CD8-positive, alpha-beta memory T cell (primary cell): ENCODE measurements at places on chromosomes 2 and 18. TPM values are rescaled to one million over a fixed set of nuclear protein-coding genes. Genes with fewer than 3 reads are reported as not detected.
A peak's percentile ranks its signal among the peaks of the same experiment; 100 is the strongest.

GRCh38 chr2:64639691-64640090 lies 14.0 kb downstream of the SERTAD2 start:
- no peaks in the 10 kb centered on the region for H3K27me3 ChIP-seq
- H3K4me1 ChIP-seq, result peaks cover 78% of the 10 kb centered on the region
- H3K36me3 ChIP-seq, result peaks cover 13% of the 10 kb centered on the region
- DNase-seq, result no peak

- H3K27ac ChIP-seq, result no peak overlapping the region
- H3K27me3 ChIP-seq, result no peaks in the 10 kb centered on the region
- H3K4me1 ChIP-seq, result peaks cover 28% of the 10 kb centered on the region
- no peak for DNase-seq
- H3K4me3 ChIP-seq, result no peak overlapping the region
These were observed 73.3 kb upstream of the KLF7 start for GRCh38 chr2:207238831-207239701.

Gene C2orf74
- 12.5 TPM for total RNA-seq

Gene HJURP
- total RNA-seq, result 37.9 TPM

GRCh38 chr2:152222975-152223637 lies 47.5 kb upstream of the STAM2 start:
- no peaks in the 10 kb centered on the region for H3K27me3 ChIP-seq
- no peak overlapping the region for H3K4me3 ChIP-seq
- H3K27ac ChIP-seq, result no peak overlapping the region
- no peaks in the 10 kb centered on the region for H3K4me1 ChIP-seq
- DNase-seq, result no peak
- H3K36me3 ChIP-seq, result no peaks in the 10 kb centered on the region

DNA sequence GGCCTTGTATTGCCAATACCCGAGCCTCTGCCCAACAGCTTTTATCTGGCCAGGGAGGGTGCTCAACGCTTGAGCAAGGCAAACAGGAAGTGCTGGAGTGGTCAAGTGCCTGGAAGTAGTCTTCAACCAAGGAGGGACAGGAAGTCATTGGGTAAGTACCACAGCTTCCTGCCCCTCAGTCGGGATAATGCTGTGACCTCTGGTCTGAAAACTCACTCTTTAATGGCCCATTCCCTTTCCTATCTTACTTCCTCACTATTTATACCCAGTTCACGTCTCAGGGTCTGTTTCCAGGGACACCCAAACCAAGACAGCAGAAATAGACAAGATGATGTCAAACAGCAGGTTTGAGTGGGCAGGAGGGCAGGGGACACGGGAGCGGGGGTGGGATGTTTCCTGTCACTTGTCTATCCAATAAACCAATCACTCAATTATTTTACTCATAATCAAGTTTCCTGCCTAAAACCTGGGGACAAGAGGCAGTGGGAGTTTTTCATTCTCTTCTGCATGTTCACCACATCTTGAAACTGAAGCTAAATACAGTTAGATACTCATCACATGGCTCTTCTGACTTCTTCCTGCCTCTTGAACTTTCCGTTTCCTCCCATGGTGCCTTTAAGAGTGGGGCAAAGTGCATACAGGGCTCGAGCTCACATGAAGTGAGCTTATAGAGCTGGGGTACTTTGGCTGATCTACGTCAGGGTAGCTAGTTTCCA lies 68.9 kb upstream of the CAB39 start:
- no peak overlapping the region for H3K27ac ChIP-seq
- H3K27me3 ChIP-seq, result no peaks in the 10 kb centered on the region
- peak; percentile 22 for DNase-seq

DNA sequence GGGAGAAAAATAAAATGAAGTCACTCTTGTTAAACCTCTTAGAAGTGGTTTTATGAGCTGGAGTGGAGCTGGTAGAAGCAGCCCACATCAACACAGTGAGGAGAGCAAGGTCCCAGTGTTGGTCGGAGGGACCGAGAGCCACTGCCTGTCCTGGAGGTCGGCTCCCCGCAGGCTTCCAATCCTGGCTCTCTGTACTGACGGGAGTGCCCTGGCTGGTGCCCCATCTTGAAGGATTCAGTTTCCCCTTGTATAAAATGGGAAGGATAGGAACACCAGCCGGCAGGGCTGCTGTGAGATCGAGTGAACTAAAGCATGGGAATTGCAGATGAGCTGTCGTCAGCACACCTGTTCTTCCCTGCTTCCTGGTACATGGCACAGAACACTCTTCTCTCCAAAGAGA lies 104.3 kb upstream of the ID2 start:
- peaks cover 28% of the 10 kb centered on the region for H3K4me1 ChIP-seq
- H3K27me3 ChIP-seq, result no peaks in the 10 kb centered on the region
- H3K36me3 ChIP-seq, result no peaks in the 10 kb centered on the region
- DNase-seq, result no peak

GRCh38 chr18:68263481-68263880 lies 451.4 kb downstream of the TMX3 start:
- H3K27me3 ChIP-seq, result no peaks in the 10 kb centered on the region
- H3K4me1 ChIP-seq, result no peaks in the 10 kb centered on the region
- H3K27ac ChIP-seq, result no peak overlapping the region
- no peak overlapping the region for H3K4me3 ChIP-seq
- no peaks in the 10 kb centered on the region for H3K36me3 ChIP-seq

DNA sequence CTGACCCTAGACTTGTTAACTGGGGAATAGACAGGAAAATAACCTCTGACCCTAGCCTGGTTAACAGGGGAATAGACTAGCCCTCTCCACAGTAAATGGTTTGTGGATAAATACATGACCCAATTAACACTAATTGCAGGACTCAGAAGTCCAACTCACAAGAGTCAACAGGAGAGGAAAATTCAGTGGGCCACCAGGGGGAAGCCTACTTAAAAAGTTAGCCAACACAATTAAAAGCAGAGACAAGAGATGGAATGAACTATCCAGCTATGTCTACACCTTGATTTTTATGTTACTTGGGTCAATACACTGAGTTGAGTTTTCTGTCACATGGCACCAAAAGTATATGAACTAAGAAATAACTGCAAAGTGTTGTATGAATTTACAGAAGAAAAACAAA lies 158.8 kb upstream of the SLC39A10 start:
- H3K4me3 ChIP-seq, result no peak overlapping the region
- no peaks in the 10 kb centered on the region for H3K27me3 ChIP-seq
- no peak overlapping the region for H3K27ac ChIP-seq
- DNase-seq, result peak; percentile 54

Gene CGREF1
- 2.7 TPM for total RNA-seq

Gene FLACC1
- 1.8 TPM for total RNA-seq

DNA sequence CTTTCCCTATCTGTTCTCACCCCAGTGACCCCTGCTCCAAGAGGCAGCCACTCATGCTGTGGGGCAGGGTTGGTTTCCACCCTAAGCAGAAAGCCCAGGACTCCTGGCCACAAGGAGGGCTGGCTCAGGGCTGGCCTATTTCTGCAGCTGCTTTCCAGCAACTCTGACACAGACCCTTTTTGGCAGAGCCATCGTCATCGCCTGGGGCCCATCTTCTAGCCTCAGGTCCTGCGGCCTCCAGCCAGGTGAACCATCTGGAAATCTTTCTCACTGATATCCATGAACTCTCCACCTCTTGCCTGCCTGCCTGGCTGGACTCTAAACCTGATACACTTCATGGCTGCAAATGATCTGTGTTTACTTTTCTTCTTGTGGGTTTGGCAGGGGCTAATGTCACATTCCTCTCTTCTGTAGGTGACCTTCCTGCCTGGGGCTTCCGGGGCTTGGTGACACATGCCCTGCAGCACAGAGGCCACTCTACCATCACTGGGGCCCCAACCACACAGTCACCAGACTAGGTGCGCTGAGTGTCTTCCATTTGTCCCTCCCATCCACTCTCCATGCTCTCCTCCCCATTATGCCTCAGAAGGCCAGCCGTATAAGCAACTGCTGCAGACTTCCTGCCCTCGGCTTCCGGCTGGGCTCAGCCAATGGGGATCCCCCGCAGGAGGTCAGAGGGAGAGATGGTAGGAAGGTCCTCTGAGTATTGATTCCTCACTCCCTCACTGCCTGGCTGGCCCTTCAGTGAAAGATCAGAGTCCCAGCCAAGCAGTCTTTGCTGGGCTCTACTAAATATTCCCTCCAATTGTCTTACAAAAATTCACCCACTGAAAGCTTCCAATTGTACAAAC lies 9.7 kb upstream of the COPS8 start:
- H3K4me3 ChIP-seq, result no peak overlapping the region
- H3K27me3 ChIP-seq, result no peaks in the 10 kb centered on the region
- no peak for DNase-seq
- H3K4me1 ChIP-seq, result no peaks in the 10 kb centered on the region
- H3K36me3 ChIP-seq, result no peaks in the 10 kb centered on the region

DNA sequence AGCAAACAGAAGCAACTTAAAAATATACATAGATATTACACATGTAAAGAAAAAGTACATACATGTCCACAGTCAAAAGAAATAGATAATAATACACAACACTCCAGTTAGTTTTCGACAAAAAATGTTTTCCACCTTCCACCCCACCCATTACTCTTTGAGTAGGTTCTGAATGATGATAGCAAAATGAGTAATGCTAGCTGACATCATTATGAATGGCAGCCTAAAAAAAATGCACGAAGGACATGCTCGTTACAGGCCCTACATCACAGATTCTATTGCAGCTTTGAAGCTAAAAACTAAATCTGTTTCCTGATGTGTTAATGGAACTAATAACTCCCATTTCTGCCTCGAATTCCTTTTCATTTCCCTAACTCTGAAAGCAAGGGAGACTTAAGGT lies 578.7 kb upstream of the NETO1 start:
- no peak for DNase-seq
- H3K36me3 ChIP-seq, result no peaks in the 10 kb centered on the region
- no peaks in the 10 kb centered on the region for H3K27me3 ChIP-seq
- H3K4me3 ChIP-seq, result no peak overlapping the region
- no peaks in the 10 kb centered on the region for H3K4me1 ChIP-seq

GRCh38 chr2:15511686-15512085 lies 49.4 kb downstream of the NBAS start:
- no peak overlapping the region for H3K4me3 ChIP-seq
- peaks cover 22% of the 10 kb centered on the region for H3K36me3 ChIP-seq
- DNase-seq, result no peak
- H3K4me1 ChIP-seq, result no peaks in the 10 kb centered on the region

Gene PLEK
- 23.0 TPM for total RNA-seq
